Sigmoid colon (tissue), 7 donors: ENCODE measurements at places on chromosomes 5 and 9. TPM values are rescaled to one million over a fixed set of nuclear protein-coding genes. Genes with fewer than 3 reads are reported as not detected.

GFPT2 gene
- 42.7 TPM for total RNA-seq

RMND5B gene
- 39.9 TPM for total RNA-seq

ZFP37 gene
- 2.9 TPM for total RNA-seq

SYK gene
- 10.0 TPM for total RNA-seq

MAP1B gene
- 232 TPM for total RNA-seq

REEP2 gene
- 24.6 TPM for total RNA-seq

DNA sequence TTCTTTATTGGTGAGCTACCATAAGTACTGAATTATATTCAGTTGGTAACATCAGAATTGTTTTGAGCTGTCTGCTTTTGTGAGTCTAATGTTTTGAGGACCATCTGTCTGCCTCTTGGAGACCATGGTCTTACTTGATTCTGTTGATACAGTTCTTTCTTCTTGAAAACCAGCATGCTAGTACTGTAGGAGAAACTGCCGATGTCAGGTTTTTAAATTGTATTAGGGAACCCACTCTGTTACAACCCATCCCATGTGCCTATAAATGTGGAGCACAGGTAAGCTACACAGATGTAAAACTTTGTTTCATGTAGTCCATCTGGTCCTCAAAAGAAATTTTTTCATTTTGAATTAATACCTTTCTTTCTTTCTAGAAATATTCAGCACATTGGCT lies 103.4 kb upstream of the DMRTA1 start:
- no peak for DNase-seq
- H3K27me3 ChIP-seq, result no peaks in the 10 kb centered on the region
- no peak overlapping the region for H3K4me3 ChIP-seq
- H3K4me1 ChIP-seq, result peaks cover 13% of the 10 kb centered on the region
- no peak overlapping the region for H3K27ac ChIP-seq

- no peaks in the 10 kb centered on the region for H3K27me3 ChIP-seq
- no peak overlapping the region for H3K27ac ChIP-seq
- H3K4me1 ChIP-seq, result no peaks in the 10 kb centered on the region
- no peak overlapping the region for H3K4me3 ChIP-seq
Measured at GRCh38 chr5:153794327-153794726, 244.4 kb downstream of the FAM114A2 start.

DNA sequence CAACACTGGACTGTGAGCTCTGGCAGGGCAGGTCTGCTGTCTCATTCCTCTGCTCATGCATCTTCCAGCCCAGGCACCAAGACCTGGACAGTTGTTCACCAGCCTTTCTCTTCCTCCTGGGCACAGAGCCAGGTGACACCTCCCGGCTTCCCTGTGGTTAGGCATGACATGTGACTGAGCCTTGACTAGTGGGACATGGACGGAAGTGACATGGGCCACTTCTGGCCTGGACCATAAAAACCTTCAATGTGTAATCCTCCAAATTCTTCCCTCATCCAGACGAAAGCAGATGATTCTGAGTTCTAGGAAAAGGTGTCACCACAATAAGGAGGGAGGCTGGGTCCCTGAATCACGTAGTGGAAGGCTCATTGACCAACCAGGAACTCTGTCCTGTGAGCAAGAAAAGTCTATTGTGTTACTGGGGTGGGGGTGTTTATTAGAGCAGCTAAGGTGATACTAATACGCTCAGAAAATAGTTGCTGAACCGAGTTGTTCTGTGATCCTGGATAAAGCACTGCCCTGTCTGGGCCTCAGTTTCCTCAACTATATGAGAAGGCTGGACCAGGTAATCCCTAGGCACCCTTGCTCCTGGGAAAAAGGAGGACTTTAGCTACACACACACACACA lies 26.6 kb upstream of the CRB2 start:
- H3K36me3 ChIP-seq, result no peaks in the 10 kb centered on the region
- no peaks in the 10 kb centered on the region for H3K27me3 ChIP-seq
- DNase-seq, result no peak

- DNase-seq, result peak; percentile 86
- H3K27ac ChIP-seq, result peak overlapping the region; percentile 95
- no peaks in the 10 kb centered on the region for H3K27me3 ChIP-seq
- H3K36me3 ChIP-seq, result no peaks in the 10 kb centered on the region
Measured at GRCh38 chr9:129458663-129459546, 162.0 kb downstream of the C9orf50 start.

GRCh38 chr9:8186560-8186959 lies 387.0 kb upstream of the DMAC1 start:
- no peak for DNase-seq
- no peak overlapping the region for H3K4me3 ChIP-seq
- no peaks in the 10 kb centered on the region for H3K27me3 ChIP-seq
- no peaks in the 10 kb centered on the region for H3K4me1 ChIP-seq

GRCh38 chr9:7150153-7150890 lies 392.5 kb downstream of the KDM4C start:
- DNase-seq, result no peak
- H3K27me3 ChIP-seq, result no peaks in the 10 kb centered on the region
- no peak overlapping the region for H3K4me3 ChIP-seq
- H3K27ac ChIP-seq, result no peak overlapping the region
- no peaks in the 10 kb centered on the region for H3K36me3 ChIP-seq

- H3K4me1 ChIP-seq, result peaks cover 9% of the 10 kb centered on the region
- peak; percentile 93 for DNase-seq
- H3K36me3 ChIP-seq, result no peaks in the 10 kb centered on the region
- no peaks in the 10 kb centered on the region for H3K27me3 ChIP-seq
Measured at GRCh38 chr5:38809388-38810359, 36.1 kb upstream of the OSMR start.

DNA sequence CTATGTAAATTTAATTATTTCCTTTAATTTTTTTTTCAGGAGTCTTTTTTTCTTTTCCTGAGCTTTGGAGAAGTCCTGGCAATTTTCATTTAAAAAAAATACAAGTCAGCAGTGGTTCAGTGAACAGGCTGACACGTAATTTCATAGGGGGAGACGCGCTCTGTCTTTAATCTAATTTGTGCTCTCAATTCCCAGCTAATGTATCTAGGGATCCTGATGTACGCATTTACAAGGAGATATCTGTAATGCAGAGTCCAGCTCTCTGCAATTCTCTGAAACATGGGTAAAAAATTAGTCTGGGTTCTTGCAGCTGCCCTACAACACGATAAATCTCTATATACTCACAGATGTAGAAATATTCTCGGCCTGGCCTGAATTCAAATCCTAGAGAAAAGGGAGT lies 243.9 kb downstream of the EFNA5 start:
- no peak for DNase-seq
- H3K36me3 ChIP-seq, result no peaks in the 10 kb centered on the region
- H3K4me3 ChIP-seq, result no peak overlapping the region
